Stimulated activated CD4-positive, alpha-beta T cell treated with anti-CD3 and anti-CD28 coated beads, Interleukin-2, amount 100 ng/mL, for 48 hours (primary cell): ENCODE measurements at places on chromosomes 13 and 19.

- DNase-seq = no peak
Measured at GRCh38 chr13:42569576-42570344, 4.2 kb upstream of the TNFSF11 start.

DNA sequence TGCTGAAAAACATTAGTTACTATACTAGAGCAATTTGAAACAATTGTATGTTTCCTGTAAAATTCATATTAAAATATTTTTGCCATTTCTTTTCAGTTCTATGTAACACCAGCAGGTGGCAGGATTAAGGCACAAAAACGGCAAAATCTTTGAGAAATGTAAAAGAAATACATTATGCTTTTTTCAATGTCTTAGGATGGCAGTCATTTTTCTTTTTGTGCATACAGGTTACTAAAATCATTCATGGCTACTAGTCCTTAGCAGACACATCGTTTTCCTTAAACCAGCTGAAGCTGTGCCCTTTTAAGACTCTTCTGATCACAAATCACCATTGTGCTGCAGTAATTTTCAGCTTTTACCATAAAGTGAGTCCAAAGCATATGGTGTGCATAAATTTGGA lies 800.7 kb upstream of the SLITRK5 start:
- DNase-seq = no peak

- DNase-seq = no peak
Measured at GRCh38 chr13:35448465-35448864, 28.0 kb downstream of the MAB21L1 start.

GRCh38 chr19:49635530-49636232 lies 4.3 kb downstream of the RRAS start:
- no peak for DNase-seq

- DNase-seq = no peak
Measured at GRCh38 chr13:112693831-112694497, 4.1 kb downstream of the ATP11A start.

GRCh38 chr19:31539386-31539785 lies 190.2 kb upstream of the TSHZ3 start:
- DNase-seq = no peak

GRCh38 chr19:22634450-22634827 lies 315 bp downstream of the ZNF492 start:
- DNase-seq = no peak

- DNase-seq = no peak
Measured at GRCh38 chr13:83992566-83993358, 110.5 kb upstream of the SLITRK1 start.

DNA sequence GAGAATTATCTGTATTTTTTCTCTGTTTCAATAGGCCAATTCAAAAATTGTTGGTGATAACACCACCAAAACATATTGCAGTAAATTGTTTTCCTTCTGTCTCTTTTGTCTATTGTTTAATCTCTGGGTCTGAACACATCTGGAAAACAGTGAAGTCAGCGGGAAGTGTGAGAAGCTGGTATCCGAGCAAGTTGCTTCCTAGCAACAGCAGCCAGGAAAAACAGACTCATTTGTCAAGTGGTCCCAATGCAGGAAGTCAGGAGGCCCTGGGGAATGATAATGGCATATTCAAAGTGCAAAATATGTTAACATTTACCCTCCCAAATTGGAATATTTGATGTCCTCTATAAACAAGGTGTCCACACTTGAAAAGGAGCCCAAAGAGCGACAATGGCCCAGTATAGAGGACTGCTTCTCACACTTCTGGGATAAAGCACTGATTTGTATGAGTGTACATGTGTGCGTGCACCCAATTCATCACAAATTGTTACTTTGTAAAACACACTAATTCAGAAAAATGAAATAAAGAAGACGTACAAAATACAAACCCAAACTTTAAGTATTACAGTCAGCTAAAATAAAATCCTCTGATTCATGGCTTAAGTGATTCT lies 515.0 kb downstream of the TBC1D4 start:
- DNase-seq = no peak

GRCh38 chr13:111508164-111508870 lies 187.9 kb downstream of the TEX29 start:
- no peak for DNase-seq

DNA sequence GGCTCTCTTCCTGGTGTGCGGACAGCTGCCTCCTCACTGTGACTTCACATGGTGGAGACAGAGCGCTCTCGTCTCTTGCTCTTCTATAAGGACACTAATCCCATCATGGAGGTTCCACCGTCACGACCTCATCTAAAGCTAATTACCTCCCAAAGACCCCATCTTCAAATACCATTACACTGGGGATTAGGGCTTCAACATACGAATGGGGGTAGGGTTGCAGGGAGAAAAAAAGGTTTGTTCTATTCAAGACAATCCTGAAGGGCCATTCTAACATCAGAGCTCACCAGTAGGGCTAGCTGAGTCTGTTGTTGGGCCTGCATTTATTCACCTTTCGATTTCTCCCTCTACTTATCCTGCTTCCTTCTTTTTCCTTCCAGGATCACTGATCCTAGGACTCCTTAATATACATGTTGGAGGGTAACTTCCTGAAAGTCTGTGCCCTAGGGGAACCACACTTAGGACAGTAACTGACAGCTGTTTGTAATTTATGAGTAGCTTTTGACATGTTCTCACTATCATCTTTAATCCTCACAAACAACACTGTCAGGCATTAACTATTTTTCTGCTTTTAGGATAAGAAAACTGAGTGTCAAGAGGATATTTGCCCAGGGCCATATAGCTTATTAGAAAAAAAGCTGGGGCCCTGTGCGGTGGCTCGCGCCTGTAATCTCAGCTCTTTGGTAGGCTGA lies 18.8 kb upstream of the GTF2F2 start:
- DNase-seq = no peak

DNA sequence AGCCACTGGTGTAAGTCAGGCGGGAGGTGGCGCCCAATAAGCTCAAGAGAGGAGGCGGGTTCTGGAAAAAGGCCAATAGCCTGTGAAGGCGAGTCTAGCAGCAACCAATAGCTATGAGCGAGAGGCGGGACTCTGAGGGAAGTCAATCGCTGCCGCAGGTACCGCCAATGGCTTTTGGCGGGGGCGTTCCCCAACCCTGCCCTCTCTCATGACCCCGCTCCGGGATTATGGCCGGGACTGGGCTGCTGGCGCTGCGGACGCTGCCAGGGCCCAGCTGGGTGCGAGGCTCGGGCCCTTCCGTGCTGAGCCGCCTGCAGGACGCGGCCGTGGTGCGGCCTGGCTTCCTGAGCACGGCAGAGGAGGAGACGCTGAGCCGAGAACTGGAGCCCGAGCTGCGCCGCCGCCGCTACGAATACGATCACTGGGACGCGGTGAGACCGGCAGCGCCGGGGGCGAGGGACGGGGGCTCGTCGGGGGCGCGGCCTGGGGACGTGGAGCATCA lies at the start of gene ALKBH7:
ALKBH7 (plus strand) TSS at position 201 of the 502 bp plus-strand sequence; CDS start at position 228, 27 bp downstream.
- DNase-seq = peak; percentile 91

GRCh38 chr13:109803825-109804224 lies 17.4 kb upstream of the IRS2 start:
- DNase-seq = no peak

GRCh38 chr19:2089727-2090053 lies 6.4 kb downstream of the MOB3A start:
- no peak for DNase-seq

DNA sequence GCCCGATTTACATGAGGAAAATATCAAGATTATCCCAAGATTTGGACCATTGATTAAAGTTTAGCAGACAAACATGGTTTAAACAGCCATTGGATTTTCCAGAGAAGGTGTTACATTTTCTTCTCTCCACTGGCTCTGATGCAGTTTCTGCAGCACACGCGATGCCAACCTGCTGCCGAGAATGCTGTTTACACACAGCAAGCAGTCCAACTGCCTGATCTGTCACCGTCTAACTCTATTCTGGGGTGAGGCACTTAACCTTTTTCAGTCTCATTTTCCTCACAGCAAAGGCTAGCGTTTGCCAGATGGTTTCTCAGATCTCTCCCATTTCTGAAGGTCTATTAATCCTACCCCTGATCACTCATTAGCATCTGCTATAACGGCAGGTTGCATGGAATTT lies 763.5 kb upstream of the GPC6 start:
- no peak for DNase-seq

GRCh38 chr13:25660996-25661395 lies 289.2 kb downstream of the ATP8A2 start:
- DNase-seq = no peak

- no peak for DNase-seq
Measured at GRCh38 chr13:68439817-68440216, 1209.7 kb upstream of the PCDH9 start.

DNA sequence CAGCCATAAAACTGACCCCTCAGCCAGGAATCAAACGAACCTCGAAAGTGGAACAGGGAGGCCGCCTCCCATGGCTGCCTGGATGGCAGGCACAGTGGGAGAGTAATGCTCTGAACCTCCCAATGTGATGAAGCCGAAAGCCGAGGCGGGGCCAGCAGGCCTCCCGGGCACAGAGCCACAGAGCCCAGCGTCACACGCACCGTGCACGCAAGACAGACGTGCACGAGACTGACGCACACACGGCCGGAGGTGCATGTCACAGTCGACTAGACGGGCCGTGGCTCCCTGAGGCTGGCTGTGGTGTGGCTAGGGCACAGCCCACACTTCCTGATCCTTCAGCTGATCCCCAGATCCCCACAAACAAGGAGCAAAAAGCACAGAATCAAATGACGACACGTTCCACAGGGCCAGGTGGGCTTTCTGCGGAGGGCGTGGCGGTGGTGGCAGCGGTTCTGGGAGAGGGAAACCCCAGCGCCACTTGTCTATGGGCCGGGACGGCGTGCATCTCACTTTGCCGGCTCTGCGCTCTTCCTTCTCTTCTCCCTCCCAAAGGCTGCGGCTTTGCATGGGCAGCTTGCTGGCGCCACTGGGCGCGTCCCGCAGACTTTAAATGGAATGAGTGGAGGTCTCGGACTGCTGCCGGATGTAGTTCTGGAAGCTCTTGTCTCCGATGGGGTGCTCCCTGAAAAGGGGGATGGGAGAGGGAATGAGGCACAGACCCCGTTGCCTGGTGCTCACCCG lies 5.0 kb upstream of the C13orf46 start:
- no peak for DNase-seq
